ENCODE measurements at places on chromosomes 1 and 21.
A peak's percentile ranks its signal among the peaks of the same experiment; 100 is the strongest.

- no peak for DNase-seq
Observed at GRCh38 chr1:202854787-202855186, 34.2 kb downstream of the RABIF start.

- DNase-seq: no peak
Observed at GRCh38 chr21:44628707-44629391, 2.0 kb downstream of the KRTAP10-9 start.

DNA sequence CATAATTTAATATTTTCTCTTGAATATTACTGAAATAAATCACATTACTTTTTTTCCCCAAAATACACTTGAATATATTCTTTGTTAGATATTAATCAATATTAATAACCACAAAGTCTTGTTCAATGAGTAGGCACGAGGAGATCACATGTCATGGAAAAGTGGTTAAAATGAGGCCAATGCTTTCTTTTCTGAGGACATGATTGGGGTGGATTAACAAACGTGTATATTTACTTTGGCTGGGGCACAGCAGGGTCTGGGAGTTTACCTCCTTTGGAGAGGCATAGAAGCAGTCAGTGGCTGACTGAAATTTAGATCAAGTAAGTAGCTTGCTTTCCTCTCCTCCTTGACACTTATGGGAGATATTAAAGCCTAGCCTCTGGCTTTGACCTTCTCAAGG, 664.3 kb upstream of the B3GALT2 start:
- DNase-seq: no peak

GRCh38 chr21:38982096-38982495, 176.4 kb downstream of the ETS2 start:
- DNase-seq: no peak

GRCh38 chr1:54615531-54616279, 7.6 kb downstream of the FAM151A start:
- DNase-seq: no peak

- no peak for DNase-seq
Observed at GRCh38 chr1:37602750-37603694, 7.3 kb upstream of the GNL2 start.

DNA sequence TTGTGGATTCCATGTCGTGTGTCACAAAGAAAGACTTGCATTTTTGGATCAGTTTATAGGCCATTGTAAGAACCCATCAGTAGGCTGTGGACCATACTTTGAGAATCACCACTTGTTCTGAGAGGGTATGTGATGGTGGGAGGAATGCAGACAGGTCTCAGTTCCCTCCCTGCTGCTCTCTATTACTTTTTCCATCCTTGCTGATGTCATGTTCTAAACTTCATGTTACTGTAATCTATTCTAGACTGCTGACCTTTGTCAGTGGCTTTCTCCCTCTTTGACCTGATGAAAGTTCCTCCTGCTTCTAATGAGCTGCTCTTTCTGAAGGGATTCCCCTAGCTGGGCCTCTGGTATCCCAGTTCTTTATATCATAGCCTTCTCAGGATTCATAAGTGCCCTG, 46.1 kb downstream of the ST3GAL3 start:
- no peak for DNase-seq

DNA sequence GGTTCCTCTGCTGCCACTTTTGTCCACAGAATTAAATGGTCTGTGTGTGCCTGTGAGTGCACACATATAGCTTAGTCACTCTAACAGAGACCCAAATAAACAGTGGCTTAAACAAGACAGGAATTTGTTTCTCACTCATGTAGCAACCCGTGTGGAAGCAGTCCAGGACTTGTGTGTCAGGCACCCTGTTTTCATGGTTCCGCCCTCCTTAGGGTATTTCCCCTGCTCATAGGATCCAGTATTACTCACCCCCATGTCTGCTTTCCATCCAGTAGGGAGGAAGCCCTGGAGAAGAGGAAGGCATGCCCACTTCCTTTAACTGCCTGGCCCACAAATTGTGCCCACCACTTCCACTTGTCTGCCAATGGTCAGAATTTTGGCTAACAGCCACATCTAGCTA, 41.3 kb upstream of the TACSTD2 start:
- no peak for DNase-seq

DNA sequence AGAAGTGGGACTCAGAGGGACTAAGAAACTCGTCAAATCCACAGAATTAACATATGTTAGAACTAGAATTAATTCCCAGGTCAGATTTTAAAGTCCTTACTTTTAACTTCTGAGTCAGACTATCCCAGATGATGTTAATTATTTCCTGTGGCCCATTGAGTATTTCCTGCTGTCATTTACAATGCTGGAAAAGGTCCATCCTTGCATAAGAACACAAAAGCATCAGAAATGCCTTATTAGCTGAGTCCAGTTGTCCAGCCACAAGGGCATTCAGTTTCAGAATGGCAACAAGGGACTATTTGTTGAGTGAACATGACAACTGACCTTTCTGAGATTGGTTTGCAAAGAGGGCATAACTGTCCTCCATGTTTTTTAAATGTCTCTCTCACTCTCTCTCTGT, 16.5 kb upstream of the HIVEP3 start:
- no peak for DNase-seq

- DNase-seq: no peak
Observed at GRCh38 chr1:208117409-208117808, 126.8 kb downstream of the PLXNA2 start.

GRCh38 chr21:32022146-32022545, 149.3 kb downstream of the HUNK start:
- DNase-seq: no peak

DNA sequence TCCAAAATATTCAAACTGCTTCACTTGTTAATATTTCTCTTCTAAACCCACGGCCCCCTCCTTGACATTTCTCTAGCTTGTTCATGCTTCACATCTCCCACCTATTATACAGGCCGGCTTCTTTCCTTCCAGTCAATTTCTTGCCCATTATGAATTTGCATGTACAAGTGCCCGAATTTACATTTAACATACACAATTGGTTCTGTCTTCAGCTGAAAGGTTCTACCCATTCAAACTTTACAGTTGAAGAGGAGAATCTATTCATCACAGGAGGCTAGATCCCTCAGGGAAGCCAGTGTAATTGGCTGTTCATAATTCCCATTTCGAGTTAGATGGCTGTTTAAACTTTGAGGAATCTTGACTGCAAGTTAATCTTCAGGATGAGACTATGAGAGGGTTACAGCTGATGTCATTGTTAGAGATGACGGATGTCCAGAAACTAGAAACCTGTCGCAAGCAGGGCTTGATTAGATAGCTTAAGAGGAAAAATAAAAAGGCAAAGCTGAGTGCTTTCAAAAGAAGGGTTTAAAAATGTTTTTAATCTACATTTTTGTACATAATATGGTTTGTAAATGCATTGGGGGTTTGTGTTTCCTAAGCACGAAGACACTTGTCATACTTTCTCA, 157.0 kb downstream of the ADSS2 start:
- DNase-seq: no peak

DNA sequence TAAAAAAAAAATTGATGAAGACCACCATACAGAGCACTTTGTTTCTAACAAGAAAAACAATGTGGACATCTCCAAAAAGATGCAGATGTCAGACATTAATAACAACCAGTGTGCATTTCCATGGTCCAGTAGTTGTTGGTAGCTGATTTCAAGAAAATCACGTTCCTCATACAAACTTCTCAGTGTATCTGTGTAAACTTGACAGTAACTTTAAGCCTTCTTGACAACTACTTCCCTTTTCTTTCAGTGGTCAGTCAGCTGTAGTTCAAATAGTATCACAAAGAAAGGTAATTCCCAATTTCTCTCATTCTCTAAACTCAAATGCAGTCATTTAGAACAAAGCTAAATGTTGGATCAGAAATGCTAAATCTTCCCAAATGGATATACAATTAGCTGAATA, 879.9 kb downstream of the AMY1C start:
- no peak for DNase-seq

- DNase-seq: no peak
Observed at GRCh38 chr1:43831851-43832250, 101.8 kb upstream of the ARTN start.

GRCh38 chr21:14982336-14982735, 82.5 kb downstream of the NRIP1 start:
- DNase-seq: no peak

GRCh38 chr21:8993943-8994639, 1527.3 kb upstream of the TPTE start:
- no peak for DNase-seq

- no peak for DNase-seq
Observed at GRCh38 chr1:74399249-74399648, 113.2 kb downstream of the LRRC53 start.

DNA sequence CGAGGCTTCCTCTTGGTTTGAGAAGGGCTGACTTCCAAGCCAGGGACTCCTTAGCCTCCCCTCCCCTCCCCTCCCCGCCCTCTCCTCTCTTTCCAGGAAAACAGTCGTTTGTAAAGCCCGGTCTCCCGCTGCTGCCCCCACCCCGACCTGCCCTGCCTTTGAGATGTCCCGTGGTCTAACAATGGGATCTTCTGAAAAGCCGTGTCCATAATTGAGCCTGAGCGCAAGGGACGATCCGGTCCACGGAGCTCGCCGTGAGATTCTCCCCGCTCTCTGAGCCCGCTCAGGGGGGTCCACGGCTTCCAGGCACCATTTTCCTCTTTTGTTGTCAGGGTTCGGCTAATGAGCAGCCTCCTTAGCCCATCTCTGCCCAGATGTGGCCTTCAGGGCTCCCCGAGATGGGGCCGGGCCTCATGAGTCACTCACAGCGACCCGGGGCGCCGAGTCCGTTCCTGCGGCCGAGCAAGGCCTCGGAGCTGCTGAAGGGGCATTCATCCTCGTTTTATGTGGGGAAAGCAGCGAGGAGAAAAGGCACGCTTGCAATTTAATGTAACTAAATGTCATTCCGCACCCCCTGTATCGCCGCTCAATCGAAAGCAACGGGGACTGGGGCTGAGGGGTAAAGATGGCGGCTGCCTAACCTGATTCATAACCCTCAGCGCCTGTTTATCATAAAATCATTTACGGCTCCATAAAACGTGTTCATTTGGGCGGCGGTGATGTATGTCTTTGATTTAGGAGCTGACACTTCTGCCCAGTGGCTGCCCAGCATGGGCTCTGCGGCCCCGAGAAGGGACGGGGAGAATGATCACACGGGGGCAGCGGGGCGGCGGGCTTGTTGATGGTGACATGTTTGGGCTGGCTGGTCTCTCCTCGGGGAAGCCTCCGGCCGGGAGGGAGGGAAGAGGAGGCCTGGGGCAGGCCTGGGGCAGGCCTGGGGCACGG, 232.6 kb upstream of the C1orf174 start:
- DNase-seq: no peak

DNA sequence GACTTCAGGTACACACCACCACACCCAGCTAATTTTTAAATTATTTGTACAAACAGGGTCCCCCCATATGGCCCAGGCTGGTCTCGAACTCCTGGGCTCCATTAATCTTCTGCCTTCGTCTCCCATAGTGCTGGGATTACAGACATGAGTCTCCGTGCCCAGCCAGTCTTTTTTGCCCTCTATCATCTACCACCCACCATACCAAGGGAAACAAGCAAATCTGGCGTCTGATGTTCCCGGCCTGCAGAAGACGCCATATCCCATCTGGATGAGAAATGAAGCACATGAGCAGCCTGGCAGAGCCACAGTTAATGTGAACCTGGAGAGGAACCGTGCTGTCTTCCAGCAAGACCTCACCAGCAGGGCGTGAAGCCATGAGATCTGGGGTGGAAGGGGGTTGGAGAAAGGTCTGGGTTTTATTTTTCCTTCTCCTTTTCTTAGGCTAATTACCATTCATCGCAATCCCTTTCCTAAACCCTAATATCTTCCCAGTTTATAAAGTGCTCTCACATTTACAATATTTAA, 1.8 kb upstream of the PRELP start:
- DNase-seq: no peak

GRCh38 chr21:35587841-35588380, 472.4 kb downstream of the SETD4 start:
- DNase-seq: no peak

GRCh38 chr1:91172541-91172940, 150.7 kb upstream of the ZNF644 start:
- DNase-seq: no peak

DNA sequence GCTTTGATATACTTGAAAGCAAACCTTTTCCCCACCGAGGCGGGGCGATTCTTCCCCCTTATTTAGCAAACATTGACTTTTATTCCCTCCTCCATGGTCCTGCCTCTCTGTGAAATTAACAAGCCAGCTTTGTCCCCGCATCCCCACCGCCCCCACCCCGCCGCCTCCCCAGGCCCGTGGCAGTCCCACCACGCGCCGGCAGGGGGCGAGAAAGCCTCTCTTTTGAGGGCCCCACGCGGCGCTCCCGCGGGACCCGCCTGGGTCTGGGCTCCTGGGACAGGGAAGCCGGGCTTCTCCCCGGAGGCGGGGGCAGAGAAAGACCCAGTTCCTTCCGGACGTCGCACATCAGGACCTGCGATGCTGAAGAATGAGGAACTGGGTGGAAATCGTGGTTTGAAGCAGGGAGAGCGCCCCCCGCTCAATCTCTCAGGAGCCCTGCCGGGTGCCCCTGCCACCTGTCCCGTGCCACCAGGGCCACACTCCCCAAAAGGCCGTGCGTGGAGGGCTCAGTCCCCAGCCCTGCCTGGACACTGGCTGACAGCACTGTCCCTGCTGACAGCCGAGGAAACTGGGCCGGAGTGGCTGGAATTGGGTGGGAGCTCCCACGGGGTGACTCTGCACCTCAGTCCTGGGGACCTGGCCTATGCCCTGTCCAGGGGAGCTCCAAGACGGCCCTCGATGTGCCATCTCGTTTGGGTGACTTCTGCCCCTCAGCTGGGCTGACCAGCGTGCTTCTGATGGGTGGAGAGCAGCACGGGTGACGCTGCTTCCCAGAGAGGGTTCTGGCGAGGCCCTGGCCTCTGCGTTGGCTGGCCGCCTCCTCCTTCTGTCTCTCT, 8.6 kb upstream of the ACTRT2 start:
- peak; percentile 55 for DNase-seq

DNA sequence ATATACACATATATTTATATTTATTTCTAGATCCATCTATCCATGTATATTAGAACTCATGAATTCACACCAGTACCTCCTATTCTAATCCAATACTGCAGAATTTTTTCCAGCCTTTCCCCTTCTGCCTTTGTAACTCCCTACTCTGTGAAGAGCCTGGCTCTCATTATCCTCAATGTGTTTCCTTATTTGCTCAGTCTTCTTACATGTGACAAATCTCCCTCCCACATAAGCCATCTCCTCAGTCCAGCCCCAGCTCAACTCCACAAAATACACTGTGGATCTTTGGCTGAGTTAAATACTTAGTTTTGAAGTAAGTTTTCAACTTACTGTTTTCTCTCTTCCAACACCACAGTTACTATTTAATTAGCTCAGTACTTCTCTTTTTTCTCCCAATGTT, 45.7 kb downstream of the ATP5PO start:
- DNase-seq: no peak

GRCh38 chr1:86453664-86454063, 15.1 kb upstream of the CLCA1 start:
- no peak for DNase-seq

- no peak for DNase-seq
Observed at GRCh38 chr1:8482979-8483381, 165.1 kb downstream of the SLC45A1 start.

DNA sequence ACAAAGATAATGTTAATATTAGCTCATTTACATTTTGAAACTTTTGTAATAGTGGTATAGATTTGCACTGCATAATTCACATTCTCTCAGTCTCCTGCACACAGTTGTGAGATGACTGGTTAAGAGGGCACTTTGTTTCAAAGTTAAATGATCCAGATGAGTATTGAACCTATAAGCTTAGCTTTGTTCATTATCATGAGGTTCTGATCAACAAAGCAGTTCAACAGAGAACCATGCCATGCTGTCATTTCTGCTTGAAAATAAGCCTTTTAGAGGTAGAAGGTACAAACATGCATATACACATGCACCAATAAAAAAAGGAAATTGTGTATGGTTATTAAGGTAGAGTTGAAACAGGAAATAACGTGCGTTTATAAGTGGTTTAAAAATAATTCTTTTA, 4.8 kb downstream of the RAP1A start:
- DNase-seq: no peak
